Left lung (tissue), 14 donors: ENCODE measurements at places on chromosomes 7 and 10.

DNA sequence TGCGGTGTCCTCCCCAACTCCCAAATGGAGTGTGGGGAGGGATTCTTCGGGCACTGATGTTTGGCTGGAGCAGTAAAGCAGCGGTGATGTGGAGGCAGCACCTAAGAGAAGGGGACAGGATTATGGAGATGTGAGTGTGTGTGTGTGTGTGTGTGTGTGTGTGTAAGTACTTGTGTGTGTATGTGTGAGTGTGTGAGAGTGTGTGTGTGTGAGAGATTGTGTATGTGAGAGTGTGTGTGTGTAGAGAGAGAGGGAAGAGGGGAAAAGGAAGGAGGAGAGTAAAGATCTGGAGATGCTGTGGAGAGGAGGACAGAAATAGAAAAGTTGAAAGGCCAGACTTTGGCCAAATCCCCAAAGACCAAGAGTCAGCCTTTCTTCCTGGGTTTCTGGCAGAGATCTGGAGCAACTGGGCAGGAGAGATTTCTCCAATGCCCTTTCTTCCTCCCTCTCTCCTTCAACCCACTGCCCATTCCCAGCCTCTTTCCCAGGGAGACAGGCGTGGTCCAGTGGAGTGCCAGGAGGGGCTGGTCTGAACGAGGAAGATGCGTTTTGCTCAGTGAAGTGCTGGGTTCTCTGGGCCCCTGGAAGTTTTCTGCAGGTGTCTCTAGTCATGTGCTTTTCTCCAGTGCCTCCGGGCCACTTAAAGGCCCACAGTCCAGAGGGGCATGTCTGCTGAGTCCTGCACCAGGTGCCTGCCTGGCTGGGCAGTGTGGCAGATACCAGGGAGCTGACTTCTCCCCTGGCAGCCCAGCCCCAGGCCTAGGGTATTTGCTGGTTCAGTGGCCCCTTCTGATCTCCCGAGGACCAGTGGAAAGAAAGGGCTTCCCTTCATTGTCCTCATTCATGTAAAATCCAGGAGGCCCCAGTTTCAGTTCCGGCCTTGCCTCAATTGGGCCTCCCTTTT, 60.5 kb downstream of the HK1 start:
- peaks cover 62% of the 10 kb centered on the region for H3K4me1 ChIP-seq
- no peaks in the 10 kb centered on the region for H3K36me3 ChIP-seq
- no peak for DNase-seq

GRCh38 chr10:72292223-72292691, 18.5 kb downstream of the DDIT4 start:
- H3K27ac ChIP-seq = no peak overlapping the region
- no peaks in the 10 kb centered on the region for H3K4me1 ChIP-seq
- no peaks in the 10 kb centered on the region for H3K27me3 ChIP-seq
- DNase-seq = no peak
- no peak overlapping the region for H3K4me3 ChIP-seq

DNA sequence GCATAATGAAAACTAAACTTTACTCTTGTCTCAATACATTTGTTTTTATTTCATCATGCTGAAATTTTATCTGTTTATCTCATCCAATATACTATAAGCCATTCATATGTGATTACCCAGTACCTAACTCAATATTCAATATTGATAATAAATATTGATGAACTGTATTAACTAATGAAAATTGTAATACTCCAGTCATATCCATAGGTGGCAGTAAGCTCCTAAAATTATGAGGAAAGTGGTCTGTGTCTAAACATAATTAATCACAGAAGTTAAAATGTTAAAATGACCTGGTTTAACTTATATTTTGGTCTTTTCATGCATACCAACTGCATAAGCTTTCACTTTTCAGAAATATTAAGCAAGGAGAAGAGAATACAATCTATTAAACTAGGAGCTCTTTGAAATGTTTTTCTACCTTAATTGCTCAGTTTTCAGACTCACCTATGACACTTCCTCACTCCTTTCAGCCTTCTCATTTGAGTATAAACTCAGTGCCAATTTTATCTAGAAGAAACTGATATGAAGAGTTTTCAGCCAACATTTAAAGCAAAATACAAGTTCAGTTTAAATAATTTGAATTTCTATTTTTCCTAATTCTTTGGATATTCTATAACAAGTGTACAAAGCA, 30.5 kb upstream of the VWDE start:
- no peak for DNase-seq
- no peaks in the 10 kb centered on the region for H3K27me3 ChIP-seq
- H3K36me3 ChIP-seq = no peaks in the 10 kb centered on the region
- no peak overlapping the region for H3K4me3 ChIP-seq
- H3K27ac ChIP-seq = no peak overlapping the region

- H3K27me3 ChIP-seq = no peaks in the 10 kb centered on the region
- no peak overlapping the region for H3K4me3 ChIP-seq
- no peaks in the 10 kb centered on the region for H3K4me1 ChIP-seq
- no peaks in the 10 kb centered on the region for H3K36me3 ChIP-seq
- DNase-seq = peak; percentile 3
- H3K27ac ChIP-seq = no peak overlapping the region
Measured at GRCh38 chr7:136023134-136023869, 46.1 kb upstream of the MTPN start.

GRCh38 chr7:70712942-70713341, 419.0 kb upstream of the GALNT17 start:
- no peak for DNase-seq
- H3K4me1 ChIP-seq = peaks cover 4% of the 10 kb centered on the region
- no peaks in the 10 kb centered on the region for H3K36me3 ChIP-seq
- no peak overlapping the region for H3K4me3 ChIP-seq
